Suppressor macrophage treated with lipopolysaccharide for 4 hours (primary cell): ENCODE measurements at places on chromosomes 6 and 20.

- no peak for DNase-seq
Observed at GRCh38 chr6:43060034-43060754, 763 bp downstream of the KLC4 start.

DNA sequence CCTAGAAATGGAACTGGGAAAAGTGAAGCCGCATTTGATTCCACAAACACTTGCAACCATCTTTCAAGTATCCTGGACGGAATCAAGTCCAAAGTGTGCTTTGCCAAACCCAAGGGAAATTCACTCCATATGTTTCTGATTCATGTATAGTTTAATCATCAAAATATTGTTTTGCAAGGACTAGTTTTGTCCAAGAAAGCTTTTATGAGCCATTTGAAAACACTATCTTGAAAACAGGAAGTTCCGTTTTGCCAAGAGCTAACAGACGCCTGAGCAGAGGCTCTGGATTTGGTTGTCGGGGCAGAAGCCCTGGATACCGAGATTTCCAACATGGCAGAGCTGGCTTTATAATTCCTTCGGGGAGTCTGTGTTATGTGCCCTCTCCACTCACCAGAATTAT, 251.1 kb downstream of the PHACTR1 start:
- peak; percentile 64 for DNase-seq

DNA sequence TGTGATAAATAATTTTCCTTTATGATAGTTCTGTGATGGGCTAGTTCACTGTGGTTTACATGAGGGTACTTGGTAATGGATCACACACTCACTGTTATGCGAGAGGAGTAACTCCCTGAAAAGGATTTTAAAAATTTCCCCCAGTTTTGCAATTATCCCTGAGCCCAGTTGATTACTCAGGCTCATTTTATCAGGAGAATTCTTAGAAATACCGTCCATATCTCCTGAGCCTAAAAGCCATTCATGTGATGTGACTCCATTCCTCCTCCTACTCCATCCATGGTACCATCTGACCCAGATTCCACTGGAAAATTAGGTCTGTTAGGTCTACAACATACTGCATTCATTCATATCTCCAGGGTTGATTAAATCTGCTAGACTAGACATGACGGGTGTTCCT, 16.4 kb upstream of the IBTK start:
- no peak for DNase-seq

DNA sequence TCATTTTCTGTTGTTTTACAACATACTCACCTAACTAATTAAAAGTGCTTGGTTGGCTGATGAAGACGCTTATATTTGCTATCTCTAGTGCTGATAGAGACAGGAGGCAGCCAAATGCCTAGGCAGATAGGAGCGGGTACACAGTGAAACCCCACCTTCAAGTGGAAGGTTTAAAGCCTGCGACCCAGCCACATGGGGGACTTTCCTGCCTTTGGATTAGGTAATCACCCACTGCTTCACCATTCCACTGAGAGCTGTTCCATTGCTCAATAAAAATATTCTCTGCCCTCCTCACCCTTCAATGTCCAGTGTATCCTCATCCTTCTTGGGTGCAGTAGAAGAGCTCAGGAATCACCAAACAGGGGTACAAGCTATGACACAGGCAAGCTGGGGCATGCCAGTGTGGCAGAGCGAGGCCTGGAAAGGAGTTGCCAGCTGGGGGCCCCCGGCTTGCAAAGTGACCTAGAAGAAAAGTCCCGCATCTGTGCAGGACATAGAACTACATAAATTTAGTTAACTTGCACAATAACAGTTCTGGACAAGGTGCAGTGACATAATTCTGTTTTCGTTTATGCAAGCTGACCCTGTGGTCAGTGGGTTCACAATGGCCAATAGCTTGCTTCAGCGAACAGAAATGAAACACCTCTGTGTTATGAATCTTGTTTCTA, 112.0 kb upstream of the MLIP start:
- no peak for DNase-seq

GRCh38 chr6:93177918-93178317, 241.4 kb downstream of the EPHA7 start:
- no peak for DNase-seq

GRCh38 chr6:165668951-165669350, 5.9 kb upstream of the PDE10A start:
- no peak for DNase-seq

DNA sequence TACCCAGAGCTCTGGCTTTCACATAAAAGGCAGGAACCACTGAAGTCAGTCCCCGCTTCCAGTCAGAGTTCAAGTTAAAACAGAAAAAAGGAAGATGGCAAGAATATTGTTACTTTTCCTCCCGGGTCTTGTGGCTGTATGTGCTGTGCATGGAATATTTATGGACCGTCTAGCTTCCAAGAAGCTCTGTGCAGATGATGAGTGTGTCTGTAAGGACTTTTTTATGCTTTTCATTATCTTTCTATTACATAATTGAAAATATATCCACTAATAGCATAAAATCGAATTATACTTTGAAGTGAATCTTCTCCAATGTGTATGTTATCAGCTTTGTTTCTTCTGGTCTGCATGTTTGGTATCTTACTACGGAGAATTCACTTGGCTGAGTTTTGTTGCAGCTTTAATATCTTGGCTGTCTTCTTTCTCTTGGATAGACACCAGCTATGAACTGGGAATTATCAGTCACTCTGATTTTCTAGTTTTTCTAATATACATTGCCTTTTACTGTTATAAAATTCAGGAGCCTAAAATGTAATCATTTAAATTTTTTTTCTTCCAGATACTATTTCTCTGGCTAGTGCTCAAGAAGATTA, at the start of gene OTOR:
Gene OTOR (plus strand): TSS at position 51 of the 593 bp plus-strand sequence. CDS start 44 bp downstream, at position 95.
- DNase-seq = no peak

DNA sequence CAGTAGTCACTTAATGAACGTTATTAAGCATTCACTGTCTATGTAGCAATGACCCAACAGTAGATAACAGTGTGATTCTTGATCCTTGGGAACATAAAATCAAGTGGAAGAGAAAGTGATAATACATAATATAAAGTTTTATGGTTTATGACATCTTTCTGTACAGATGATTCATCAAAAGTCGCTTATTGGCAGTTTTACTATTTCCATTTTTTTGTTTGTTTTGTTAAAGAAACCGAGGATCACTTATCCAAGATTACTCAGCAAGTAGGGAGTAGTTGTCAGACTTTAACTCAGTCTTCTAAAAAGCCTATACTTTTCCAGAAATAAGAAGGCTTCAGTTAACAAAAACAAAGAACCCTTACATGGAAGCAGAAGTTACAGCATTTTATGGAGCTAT, 260.8 kb downstream of the ZFAND3 start:
- DNase-seq = peak; percentile 9

DNA sequence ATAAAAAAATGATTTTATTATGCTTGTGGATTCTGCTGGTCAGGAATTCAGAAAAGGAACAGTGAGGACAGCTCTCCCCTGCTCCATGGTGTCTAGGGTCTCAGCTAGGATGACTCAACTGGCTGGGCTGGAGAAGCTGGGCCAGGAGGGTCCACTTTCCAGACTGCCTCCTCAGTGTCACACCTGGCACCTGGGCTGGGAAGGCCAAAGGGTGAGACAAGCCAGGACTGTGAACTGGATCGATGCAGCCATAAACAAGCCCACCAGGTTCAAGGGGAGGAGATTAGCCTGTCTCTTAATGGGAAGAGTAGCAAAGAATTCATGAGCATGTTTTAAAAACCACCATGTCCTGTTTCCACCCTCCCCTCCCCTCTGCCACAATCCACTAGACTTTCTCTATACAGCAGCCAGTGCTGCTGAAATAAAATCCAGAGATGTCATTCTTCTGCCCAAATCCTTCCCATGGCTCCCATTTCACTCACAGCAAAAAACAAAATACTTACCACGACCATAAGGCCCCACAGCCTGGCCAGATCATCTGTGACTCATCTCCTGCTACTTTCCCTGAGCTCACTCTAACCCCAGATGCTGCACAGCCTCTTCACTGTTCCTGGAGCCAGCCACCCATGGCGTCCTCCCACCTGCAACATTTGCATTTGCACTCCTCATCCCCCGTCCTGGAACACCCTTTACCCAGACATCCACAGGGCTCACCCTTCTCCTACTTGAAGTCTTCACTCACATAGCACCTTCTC, 13.8 kb downstream of the SPTLC3 start:
- no peak for DNase-seq

- DNase-seq = no peak
Observed at GRCh38 chr6:155638200-155638599, 182.6 kb upstream of the NOX3 start.

DNA sequence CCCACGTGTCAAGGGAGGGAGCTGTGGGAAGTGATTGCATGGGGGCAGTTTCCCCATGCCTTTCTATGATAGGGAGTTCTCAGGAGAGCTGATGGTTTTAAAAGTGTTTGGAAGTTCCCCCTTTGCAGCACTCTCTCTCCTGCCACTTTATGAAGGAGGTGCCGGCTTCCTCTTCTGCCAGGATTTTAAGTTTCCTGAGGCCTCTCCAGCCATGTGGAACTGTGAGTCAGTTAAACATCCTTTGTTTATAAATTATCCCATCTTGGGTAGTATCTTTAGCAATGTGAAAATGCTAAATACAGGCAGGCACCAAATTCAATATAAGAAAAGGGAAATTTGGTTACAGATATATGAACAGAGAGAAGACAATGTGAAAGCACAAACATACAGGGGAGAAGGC, 96.4 kb upstream of the EPHA7 start:
- no peak for DNase-seq

DNA sequence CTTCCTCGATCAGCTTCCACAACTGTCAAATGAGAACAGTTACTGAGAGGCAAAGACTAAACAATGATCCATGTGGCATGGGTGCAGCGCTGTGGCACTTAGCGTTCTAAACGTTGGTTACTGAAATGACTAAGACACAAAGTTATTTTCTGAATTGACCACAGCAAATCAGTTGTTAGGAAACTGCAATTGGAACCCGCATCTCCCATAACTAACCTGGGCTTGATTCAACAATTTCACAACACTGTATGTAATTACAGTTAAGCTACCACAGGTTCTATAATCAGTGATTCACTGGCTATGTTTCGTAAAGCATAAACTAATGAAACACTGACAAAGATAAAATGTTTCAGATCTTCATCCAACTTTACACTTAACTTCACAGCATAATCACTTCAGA, 12.5 kb downstream of the WDR27 start:
- DNase-seq = no peak

DNA sequence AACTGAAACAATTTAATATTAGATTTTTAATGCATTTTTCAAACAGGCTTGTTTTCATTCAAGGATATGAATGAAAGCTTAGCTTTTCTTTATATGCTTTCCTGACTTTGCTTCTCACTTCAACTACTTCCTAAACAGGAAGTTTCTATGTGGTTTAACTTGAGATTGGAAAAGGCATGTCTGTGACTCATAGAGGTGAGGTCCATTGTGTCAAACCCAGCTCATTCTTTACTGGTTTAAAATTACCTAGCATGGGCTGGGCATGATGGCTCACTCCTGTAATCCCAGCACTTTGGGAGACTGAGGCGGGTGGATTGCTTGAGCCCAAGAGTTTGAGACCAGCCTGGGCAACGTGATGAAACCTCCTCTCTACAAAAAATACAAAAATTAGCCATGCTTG, 34.4 kb downstream of the EFHC1 start:
- DNase-seq = no peak

DNA sequence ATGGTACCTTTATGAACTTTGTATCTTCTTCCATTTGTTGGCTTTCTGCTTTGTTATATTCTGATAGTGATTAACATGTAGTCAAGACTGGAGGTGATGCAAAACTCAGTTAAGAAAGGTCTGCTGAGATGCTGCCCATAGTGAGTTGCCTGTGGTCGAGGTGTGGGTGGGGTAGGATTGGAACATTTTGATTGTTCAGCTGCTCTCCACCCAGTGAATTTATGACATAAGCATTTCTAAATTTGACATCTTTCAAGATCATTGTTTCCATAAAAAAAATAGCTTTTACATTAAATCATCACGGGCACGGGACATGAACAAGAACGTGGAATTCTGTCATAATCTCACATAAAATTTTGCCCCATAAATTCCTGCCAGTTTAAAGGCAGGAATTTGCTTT, 146.6 kb upstream of the POU3F2 start:
- DNase-seq = no peak

DNA sequence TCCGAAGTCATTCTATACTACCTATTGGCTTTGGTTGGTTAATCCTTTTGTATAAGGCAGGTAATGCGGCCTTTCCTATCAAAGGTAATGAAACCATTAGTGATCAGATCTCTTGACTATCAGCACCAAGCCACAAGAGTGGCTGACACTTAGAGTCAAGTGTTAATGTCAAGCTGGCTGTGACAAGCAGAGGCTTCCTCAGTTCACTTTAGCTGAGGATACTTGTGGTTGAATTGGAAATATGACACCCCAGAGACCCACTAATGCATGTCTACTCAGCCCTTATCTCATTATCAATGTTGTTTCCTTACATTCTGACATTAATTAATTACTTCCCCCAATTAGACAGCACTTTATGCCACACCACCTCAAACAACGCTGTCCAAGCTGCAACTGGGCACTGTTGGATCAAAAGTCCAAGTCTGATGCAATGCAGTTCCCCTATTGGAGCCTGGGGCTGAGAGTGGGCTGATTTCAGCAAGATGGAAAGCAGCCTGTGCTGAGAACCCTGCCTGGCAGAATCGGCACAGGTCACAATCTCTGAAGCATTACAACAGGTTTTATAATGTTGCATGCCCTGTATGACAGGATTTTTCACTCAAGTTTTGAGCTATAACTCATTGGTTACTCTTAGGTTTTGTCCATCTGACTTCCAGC, 273.5 kb downstream of the COL12A1 start:
- DNase-seq = no peak

GRCh38 chr6:133749427-133749826, 139.5 kb upstream of the TCF21 start:
- no peak for DNase-seq

DNA sequence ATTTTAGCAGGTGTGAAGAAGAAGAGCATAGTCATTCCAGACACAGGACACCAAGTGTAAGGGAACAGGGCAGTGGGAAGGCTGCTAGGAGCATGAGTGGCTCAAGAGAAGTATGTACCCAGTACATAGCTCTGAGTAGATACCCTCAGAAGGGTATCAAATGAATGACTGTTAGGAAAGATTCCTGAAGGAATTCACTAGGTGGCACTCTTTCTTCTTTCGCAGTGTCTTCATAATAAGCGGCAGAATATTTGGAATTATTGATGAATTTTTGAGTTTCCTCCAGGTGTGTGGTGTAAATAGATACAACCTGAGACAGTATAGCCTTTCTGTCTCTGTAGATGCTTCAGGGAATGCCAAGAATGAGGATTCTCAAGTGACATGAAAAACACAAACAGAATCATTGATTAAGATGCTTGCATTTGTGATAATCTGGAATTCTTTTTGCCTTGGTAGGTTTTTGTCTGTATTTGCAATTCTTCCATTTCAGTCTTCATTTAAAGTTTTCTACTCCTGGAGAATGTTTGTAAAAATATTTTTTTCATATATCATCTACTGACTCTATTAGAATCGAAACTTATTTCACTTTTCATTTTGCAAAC, 264.3 kb upstream of the RIMS1 start:
- no peak for DNase-seq
